Activated CD4-positive, alpha-beta T cell treated with anti-CD3 and anti-CD28 coated beads for 36 hours (primary cell): ENCODE measurements at places on chromosomes 2 and 18. TPM values are rescaled to one million over a fixed set of nuclear protein-coding genes. Genes with fewer than 3 reads are reported as not detected.
A peak's percentile ranks its signal among the peaks of the same experiment; 100 is the strongest.

GRCh38 chr18:58532298-58532697, 96.6 kb downstream of the ALPK2 start:
- no peaks in the 10 kb centered on the region for H3K36me3 ChIP-seq
- no peak for DNase-seq
- H3K27ac ChIP-seq = no peak overlapping the region
- H3K4me1 ChIP-seq = peaks cover 35% of the 10 kb centered on the region
- peaks cover 20% of the 10 kb centered on the region for H3K27me3 ChIP-seq

DNA sequence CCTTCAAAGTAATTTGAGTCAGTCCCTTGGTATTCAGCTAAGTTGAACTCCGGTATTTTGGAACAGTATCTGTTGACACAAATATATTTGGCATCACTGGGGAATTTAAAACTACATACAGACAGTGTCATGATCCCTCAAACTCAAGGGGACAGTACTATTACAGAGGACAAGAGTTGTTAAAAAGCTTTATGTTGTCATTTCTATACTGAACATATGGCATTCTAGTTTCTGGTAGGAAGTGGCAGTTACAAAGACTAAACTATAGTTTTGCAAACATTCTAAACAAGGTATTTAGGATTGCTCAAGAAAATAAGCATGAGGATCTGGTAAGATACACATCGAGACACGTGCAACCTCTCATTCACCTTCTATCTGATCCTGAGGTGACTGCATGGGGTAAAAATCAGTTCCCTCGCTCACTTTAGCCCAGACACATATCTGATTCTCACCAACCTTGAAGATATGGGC, 16.6 kb upstream of the CCNYL1 start:
- no peaks in the 10 kb centered on the region for H3K36me3 ChIP-seq
- no peak overlapping the region for H3K27ac ChIP-seq
- no peaks in the 10 kb centered on the region for H3K4me1 ChIP-seq
- no peak for DNase-seq
- H3K4me3 ChIP-seq = no peak overlapping the region

GRCh38 chr2:28375742-28376631, 16.7 kb upstream of the FOSL2 start:
- DNase-seq = no peak
- no peaks in the 10 kb centered on the region for H3K36me3 ChIP-seq
- peaks cover 20% of the 10 kb centered on the region for H3K4me1 ChIP-seq
- no peaks in the 10 kb centered on the region for H3K27me3 ChIP-seq
- no peak overlapping the region for H3K4me3 ChIP-seq
- H3K27ac ChIP-seq = no peak overlapping the region

GRCh38 chr2:51329512-51329911, 297.6 kb upstream of the NRXN1 start:
- no peak overlapping the region for H3K4me3 ChIP-seq
- H3K27ac ChIP-seq = no peak overlapping the region
- no peaks in the 10 kb centered on the region for H3K27me3 ChIP-seq
- no peaks in the 10 kb centered on the region for H3K36me3 ChIP-seq
- H3K4me1 ChIP-seq = no peaks in the 10 kb centered on the region

GRCh38 chr18:73365018-73365417, 497.2 kb upstream of the NETO1 start:
- no peaks in the 10 kb centered on the region for H3K27me3 ChIP-seq
- H3K27ac ChIP-seq = no peak overlapping the region
- H3K4me1 ChIP-seq = no peaks in the 10 kb centered on the region
- no peak overlapping the region for H3K4me3 ChIP-seq

DNA sequence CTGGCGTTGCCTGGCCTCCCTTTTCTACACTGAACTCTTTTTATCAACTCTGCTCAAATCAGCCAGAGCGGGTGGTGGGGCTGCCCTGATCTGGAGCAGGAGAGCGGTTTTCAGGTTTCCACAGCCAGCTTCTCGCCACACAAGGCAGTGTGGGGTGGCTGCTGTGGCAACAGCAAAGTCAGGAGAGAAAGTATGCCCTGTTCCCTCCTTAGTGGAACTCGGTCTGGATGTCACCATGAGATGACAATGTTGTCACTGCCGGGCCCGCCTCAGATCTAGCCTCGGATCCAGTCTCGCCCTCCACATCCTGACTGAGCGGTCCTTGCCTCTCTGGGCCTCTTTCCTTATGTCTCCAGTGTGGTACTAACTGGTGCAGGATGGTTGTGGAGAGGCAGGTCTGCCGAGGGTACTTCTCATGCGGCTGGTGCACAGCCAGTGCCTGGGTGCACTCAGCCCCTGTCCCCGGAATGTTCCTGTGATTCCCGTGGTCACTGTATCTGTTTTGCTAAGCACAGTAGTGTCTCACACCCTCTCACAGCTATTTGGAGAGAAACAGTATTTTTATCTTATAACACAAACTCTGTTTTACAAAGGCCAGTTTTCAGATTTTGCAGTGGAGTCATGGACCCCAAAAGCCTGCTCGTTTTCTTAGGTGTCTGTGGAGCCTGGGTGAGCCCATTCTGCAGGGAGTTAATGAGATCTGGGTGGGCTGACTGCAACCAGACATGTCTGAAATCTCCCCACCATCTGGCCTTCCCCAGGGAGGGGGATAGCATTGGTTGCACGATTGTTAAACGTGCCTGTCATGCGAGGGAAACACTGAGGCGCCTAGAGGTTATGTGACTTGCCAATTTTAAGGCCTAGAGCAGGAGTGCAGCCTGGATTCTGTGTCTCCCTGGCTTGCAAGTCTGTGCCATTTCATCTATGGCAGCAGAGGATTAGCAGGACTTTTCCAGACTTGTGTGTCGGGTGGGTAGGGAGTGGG, 261.1 kb upstream of the AGAP1 start:
- H3K4me3 ChIP-seq = no peak overlapping the region
- H3K36me3 ChIP-seq = no peaks in the 10 kb centered on the region
- no peak overlapping the region for H3K27ac ChIP-seq
- peaks cover 3% of the 10 kb centered on the region for H3K4me1 ChIP-seq
- H3K27me3 ChIP-seq = peaks cover 26% of the 10 kb centered on the region

- no peaks in the 10 kb centered on the region for H3K36me3 ChIP-seq
- H3K27ac ChIP-seq = no peak overlapping the region
- H3K4me3 ChIP-seq = no peak overlapping the region
- DNase-seq = no peak
- H3K4me1 ChIP-seq = no peaks in the 10 kb centered on the region
- no peaks in the 10 kb centered on the region for H3K27me3 ChIP-seq
Measured at GRCh38 chr2:53188851-53189510, 578.6 kb upstream of the CHAC2 start.

ANKRD36C gene
- total RNA-seq = 47.2 TPM

DNA sequence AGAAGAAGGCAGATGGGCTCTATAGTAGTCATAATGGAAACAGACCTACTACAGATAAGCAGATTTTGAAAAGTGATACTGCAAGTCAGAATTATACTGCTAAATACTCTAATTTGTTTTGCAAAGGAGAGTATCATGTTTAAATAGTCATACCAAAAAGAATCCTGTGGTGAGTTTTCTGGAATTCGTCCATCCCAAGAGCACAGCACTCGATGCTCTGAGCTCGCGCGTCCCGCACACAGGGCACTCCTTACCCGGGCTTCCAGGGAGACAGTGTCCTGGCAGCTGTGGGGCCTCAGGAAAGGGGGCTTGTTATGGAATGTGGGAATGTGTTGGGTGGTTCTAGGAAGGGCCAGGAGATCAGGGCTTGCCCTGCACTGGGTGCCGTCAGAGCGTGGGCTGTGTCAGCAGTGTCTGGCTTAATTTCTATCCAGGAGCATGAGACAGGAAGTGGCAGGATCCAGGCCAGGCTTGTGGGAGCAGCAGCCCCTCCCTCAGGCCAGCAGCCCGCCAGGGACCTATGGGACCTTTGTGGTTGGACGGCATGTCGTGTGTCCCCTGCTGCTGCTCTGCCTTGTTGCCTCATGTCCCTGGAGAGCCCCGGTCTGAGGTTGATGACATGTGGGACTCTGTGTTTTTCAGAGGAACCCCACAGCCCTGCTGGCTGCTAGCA, 193.2 kb upstream of the TPO start:
- DNase-seq = no peak
- H3K36me3 ChIP-seq = no peaks in the 10 kb centered on the region
- H3K27ac ChIP-seq = no peak overlapping the region
- no peaks in the 10 kb centered on the region for H3K4me1 ChIP-seq
- no peaks in the 10 kb centered on the region for H3K27me3 ChIP-seq
- H3K4me3 ChIP-seq = no peak overlapping the region

- H3K4me1 ChIP-seq = peaks cover 28% of the 10 kb centered on the region
- no peaks in the 10 kb centered on the region for H3K36me3 ChIP-seq
- DNase-seq = no peak
- no peak overlapping the region for H3K27ac ChIP-seq
Measured at GRCh38 chr2:215684448-215685237, 248.8 kb upstream of the FN1 start.

DNA sequence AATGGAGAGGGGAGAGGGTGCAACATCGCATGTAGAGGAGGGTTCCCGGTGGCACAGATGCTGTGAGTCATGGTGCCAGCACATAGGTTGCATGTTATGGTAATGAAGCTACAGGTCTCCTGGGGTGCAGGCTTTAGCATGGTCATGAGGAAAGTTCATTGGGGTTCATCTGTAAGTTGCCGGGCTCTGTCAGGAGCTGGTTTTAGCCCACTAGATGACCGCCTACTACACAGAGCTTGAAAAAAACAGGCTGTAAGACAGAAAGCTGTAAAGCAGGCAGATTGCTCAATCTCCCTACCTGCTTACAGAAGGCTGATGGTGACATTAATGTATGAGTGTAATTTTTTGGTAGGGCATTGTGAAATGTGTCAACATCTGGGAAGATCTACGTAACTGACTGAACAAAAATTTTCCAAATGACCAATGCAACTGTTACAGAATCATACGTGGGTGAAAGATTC, 23.9 kb downstream of the DYSF start:
- H3K27ac ChIP-seq = no peak overlapping the region
- no peaks in the 10 kb centered on the region for H3K36me3 ChIP-seq
- DNase-seq = no peak
- no peaks in the 10 kb centered on the region for H3K4me1 ChIP-seq
- H3K27me3 ChIP-seq = no peaks in the 10 kb centered on the region
- H3K4me3 ChIP-seq = no peak overlapping the region

DNA sequence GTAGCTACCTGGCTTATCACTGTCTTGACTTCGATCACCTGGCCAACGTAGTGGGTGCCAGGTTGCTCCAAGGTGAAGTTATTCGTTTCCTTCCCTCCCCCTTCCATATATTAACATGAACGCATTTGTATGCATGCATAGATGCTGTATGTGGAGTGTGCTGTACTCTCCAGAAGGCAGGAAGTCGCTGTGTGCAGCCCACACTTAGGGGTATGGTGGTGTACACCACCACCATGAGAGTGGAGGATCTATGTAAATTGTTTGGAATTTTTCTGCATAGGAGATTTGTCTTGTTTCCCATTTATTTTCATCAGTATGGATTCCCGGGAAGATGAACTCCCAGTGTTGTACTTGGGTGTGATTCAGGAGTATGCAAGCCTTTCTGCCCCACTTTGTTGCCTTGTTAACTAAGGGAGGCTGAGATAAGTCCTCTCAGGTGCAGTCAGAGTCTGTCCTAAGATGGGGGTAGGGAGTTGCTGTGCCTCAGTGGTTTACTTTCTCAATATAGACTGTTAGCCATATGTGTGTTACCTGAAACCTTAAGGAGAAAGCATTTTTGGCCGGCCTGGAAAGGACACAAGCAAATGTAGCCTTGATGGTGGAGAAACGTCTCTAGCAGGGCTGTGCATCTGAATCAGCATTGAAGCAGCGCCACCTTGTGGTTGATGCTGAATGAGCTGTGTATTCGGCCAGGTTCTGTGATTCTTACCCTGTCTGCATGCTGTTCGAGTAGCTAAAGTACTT, 149.8 kb downstream of the TANC1 start:
- H3K27me3 ChIP-seq = no peaks in the 10 kb centered on the region
- no peaks in the 10 kb centered on the region for H3K36me3 ChIP-seq
- no peak overlapping the region for H3K27ac ChIP-seq
- H3K4me3 ChIP-seq = no peak overlapping the region

- H3K4me3 ChIP-seq = no peak overlapping the region
- H3K27me3 ChIP-seq = no peaks in the 10 kb centered on the region
- no peaks in the 10 kb centered on the region for H3K4me1 ChIP-seq
- peak; percentile 17 for DNase-seq
- no peaks in the 10 kb centered on the region for H3K36me3 ChIP-seq
Measured at GRCh38 chr2:127196998-127197397, 23.1 kb downstream of the CYP27C1 start.

DNA sequence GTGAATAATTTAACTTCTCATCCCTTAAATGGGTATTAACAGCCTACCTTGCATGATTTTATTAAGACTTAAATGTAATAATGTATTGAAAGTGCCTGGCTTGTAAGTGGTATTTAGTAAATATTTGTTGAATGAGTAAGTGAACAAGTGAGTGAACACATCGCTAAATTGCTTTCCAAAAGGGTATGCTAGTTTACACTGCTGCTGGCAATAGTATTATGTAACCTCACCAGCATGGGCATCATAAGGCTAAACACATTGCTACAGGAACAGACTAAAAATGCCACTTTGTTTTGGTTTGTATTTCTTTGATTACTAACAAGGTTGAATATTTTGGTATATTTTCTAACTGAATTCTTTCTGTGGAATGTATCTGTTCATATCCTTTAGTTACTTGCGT, 9.8 kb downstream of the WDR43 start:
- peaks cover 64% of the 10 kb centered on the region for H3K36me3 ChIP-seq
- H3K27me3 ChIP-seq = no peaks in the 10 kb centered on the region
- DNase-seq = no peak
- peak overlapping the region; percentile 59 for H3K27ac ChIP-seq
- H3K4me3 ChIP-seq = no peak overlapping the region

PLEKHM3 gene
- total RNA-seq = 4.5 TPM

DNA sequence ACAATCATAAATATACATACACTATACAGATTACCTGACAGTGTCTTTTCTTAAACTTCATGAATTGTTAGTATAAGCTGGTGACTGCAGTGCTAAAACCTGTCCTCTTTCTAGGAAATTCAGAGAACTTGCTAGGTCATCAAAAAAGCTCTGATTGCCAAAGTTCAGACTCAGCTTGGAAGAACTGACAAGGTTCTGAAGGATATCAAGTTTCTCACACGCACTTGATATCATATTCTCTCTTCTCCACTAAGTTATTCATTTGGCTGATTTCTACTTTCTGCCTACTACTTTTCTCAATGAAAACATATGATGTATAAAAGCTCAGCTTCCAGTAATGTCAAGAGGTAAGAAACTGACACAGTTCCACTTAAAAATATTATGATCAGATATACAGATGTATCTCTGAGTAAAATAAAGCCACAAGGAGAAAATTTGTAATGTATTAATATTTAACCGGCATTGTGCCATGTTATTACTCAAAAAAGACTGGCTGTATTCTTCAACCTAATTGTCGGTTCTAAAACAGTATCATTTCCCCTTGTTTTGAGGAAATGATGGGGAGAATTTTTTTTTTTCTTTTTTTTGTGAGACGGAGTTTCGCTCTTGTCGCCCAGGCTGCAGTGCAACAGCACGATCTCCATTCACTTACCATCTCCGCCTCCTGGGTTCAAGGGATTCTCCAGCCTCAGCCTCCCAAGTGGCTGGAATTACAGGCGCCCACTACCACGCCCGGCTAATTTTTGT, 2.4 kb downstream of the OSBPL1A start:
- peaks cover 19% of the 10 kb centered on the region for H3K4me1 ChIP-seq
- peaks cover 2% of the 10 kb centered on the region for H3K36me3 ChIP-seq

SH2D6 gene
- total RNA-seq = 1.7 TPM

DNA sequence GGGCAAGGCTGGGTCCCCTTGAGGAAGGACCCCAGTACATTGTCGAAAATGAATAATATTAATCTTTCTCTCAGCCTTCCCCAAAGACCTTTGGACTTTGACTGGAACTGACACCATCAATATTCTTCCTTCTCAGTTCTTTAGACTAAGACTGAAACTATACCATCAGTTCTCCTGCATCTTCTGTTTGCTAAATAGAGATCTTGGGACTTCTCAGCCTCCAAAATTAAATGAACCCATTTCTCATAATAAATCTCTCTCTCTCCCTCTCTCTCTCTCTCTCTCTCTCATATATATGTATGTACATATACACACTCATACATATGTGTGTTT, 39.7 kb upstream of the VRK2 start:
- no peaks in the 10 kb centered on the region for H3K4me1 ChIP-seq
- H3K36me3 ChIP-seq = no peaks in the 10 kb centered on the region
- H3K27ac ChIP-seq = no peak overlapping the region
- H3K27me3 ChIP-seq = no peaks in the 10 kb centered on the region
- H3K4me3 ChIP-seq = no peak overlapping the region
